Epithelial cell of esophagus (primary cell): ENCODE measurements at places on chromosomes 11 and 22.
A peak's percentile ranks its signal among the peaks of the same experiment; 100 is the strongest.

- DNase-seq, result no peak
Observed at GRCh38 chr11:45173064-45173463, 26.6 kb downstream of the PRDM11 start.

DNA sequence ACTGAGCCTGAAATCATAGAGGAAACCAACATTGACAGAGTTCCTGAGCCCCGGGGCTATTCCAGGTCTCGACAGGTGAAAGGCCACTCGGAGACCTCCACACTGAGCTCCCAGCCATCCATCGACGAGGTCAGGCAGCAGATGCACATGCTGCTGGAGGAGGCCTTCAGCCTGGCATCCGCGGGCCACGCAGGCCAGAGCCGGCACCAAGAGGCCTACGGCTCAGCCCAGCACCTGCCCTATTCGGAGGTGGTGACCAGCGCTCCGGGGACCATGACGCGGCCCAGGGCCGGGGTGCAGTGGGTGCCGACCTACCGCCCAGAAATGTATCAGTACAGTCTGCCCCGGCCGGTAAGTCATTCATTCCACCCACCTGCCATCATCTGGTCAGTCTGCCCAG, 54.9 kb downstream of the C11orf91 start:
- no peak for DNase-seq

GRCh38 chr22:45999379-45999971, 22.5 kb upstream of the WNT7B start:
- DNase-seq, result no peak

GRCh38 chr11:70423523-70424505, 25.5 kb downstream of the CTTN start:
- no peak for DNase-seq

DNA sequence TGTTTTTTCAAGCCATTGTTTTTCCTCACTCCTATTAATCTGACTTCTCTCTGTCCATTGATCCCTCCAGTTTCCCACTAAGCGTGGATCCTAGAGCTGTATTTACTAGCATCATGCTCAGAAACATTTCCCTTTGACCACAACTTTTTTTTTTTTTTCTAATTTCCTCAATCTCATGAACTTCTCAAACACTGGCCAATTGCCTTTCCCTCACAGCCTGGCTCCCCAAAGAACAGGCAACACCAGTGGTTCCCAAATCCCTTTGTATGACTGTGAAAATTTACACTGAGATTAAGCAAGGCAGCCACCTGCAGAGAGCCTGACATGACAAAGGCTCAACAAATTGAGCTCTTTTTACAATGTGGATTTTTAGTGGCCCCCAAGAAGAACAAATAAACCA, 1.4 kb upstream of the TPP1 start:
- no peak for DNase-seq

DNA sequence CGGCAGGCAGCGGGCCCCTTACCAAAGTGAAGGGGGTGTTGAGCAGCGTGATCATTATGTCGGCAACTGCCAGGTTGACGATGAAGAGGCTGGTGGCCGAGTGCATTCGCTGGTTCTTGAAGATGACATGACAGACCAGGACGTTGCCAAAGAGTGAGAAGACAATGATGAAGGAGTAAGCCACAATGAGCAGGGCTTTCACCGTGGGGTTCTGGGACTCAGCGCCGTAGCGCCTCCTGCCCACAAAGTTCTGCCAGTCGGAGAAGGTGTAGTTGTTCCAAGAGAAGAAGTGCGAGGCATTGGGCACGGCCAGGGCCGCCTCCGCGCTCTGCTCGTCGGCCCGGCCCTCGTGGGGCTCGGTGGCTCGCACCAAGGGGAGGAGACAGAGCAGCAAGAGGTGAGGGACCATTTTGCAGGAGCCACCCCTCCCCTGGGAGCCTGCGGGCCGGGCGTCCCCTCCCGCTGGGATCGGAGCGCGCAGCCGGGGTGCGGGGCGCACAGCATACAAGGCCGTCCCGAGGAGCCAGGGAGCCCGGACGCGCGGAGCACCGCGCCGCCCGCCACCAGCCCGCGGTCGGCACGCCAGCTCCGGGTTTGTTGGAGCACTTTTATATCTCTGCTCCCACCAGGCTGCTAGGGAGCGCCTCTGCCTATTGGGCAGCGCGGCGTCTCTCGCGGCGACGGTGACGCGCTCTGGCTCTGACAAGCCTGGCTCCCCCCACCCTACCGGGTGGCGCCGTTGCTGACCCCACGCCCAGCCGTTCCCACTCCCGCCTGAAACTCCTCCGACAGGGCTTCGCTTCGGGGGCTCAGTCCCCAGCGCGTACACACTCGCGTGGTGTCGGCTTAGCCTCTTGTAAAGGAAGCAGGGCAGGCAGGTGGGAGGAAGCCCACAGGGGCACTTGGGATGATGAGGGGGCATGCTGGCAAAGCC, at the start of gene GPR83:
GPR83 (minus strand) TSS at position 581 of the 934 bp plus-strand sequence; CDS start at position 409, 172 bp downstream.
- peak; percentile 24 for DNase-seq

GRCh38 chr11:70115778-70116177, 37.7 kb downstream of the ANO1 start:
- DNase-seq, result no peak

- peak; percentile 92 for DNase-seq
Observed at GRCh38 chr11:57303990-57304579, 20.7 kb downstream of the TNKS1BP1 start.

DNA sequence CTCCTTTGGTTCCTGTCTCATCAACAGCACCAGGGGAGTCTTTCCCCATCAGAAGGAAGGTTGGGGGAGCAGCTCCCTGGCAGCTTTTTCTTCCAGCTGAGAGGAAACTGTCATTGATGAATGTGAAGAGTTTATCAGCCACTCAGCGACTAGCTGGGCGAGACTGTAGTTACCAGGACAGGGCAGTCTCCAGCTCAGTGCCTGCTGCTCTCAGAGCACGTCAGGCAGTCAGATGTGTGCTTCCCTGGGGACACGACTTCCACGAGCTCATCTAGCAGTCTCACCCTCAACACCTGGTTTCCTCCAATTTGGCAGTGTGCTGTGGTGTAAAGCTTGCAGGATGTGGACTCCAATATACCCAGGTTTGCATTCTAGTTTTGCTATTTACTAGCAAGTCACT, 12.5 kb upstream of the C1QTNF4 start:
- no peak for DNase-seq

GRCh38 chr11:119619665-119620064, 109.3 kb downstream of the NECTIN1 start:
- DNase-seq, result no peak

- no peak for DNase-seq
Observed at GRCh38 chr11:48248902-48249301, 4.0 kb downstream of the OR4X2 start.

GRCh38 chr11:76206327-76207081, at the start of gene WNT11:
WNT11 (minus strand) TSS chr11:76206502; CDS start chr11:76206407, 95 bp downstream.
- peak; percentile 50 for DNase-seq

GRCh38 chr22:44108806-44109385, 71.8 kb upstream of the PARVG start:
- DNase-seq, result no peak

DNA sequence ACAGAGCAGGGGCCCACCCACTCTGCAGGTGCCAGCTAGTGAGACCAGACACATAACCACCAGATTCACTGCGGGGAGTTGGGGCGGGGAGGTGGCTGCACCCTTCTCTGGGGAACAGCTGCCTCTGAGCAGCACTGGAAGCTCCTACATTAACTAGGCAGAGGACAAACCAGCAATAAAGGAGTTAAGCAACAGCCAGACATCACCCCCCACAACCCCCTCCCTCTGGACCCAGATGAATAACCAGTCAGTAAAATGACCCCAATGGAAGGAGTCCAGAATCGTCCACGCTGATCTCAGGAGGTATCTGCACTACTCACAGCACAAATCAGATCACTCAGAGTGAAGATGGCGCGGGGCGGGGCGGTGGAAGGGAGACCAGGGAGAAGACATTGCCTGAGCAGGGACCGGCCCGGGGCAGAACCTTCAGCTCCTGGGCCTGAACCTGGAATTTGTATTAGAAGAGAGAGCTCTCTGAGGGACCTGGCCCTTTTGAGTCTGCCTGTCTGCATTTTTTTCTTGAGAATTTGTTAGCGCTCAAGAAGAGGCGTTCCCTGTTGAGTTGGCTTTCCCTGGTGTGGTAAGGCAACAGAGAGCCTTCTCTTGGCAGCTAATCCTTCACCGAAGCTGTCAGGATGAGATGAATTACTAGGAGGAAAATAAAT, 125.5 kb upstream of the NCAM1 start:
- no peak for DNase-seq

DNA sequence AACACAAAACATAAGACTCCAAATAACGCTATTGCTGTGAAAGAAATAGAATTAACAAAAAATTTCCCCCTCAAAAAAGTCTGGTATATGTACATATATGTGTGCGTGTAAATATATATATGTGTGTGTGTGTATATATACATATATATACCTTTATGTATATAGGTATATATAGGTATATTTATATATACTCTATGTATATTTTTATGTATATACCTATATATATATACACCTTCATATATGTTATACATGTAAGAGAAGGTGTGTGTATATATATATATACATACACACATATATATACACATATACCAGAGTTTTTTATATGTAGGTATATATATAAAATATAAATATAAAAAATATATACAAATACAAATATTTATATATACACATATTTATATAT, 199.2 kb downstream of the RAB38 start:
- no peak for DNase-seq

DNA sequence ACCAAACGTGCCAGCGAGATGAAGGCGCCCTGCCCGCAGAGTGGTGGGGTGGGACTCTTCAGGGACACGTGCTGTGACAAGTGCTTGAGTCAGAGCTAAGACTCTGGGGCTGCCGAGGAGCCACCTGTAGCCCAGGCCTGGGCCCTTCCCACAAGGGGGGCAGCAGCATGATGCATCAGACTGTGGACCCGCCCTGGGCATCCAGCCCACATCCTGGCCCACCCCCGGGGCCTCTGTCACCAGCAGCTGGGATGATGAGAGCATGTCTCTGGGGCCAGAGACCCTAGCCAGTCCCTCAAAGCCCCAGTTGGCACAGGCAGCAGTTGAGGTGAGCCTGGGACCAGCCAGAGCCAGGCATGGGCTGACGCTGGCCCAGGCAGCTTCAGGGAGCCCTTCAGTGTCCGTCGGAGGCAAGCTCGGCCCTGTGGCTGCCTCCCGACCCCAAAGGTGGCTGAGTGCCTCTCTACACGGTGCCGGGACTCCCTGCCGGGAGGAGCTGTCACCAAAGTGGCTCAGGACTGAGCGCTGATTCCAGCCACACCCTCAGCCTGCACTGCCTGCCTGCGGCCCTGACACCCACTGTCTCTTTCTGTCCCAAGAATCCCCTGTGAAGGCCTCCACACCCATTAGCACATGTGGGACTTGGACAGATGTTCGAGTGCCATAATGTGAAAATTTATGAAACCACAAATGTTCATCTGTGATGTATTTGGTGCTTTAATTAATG, 41.3 kb downstream of the CDKN1C start:
- peak; percentile 16 for DNase-seq

DNA sequence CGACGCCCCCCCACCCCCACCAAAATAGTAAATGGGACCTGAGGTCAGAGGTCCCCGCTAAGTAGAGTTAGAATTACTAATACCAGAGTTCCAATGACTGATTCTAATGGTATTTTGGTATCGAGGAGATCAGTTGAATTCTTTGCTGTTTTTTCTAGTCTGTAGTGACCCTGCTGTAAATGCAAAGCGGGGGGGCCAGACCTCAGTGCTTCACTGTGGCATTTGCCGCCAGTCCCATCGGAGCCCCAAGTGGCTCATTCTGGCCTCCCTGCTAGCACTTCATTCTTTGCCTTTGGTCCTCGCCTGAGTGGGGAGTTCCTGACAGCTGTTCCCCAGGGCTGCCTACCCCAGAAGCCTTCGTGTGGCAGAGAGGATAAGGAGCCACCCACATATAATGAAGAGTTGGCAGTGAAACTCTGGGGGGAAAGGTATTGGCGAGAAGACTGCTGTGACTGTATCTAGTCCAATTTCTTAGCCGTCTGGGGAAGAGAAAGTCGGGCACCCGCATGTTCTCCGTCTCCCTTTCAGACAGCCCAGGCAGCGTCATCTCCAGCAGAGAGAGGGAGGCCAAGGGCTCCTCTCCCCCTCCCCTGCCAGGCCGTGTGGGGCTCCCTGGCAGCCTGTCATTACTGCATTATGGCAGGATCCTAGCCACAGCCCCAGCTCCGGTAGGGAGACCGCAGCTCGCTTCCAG, 19.4 kb upstream of the CABP7 start:
- DNase-seq, result no peak

DNA sequence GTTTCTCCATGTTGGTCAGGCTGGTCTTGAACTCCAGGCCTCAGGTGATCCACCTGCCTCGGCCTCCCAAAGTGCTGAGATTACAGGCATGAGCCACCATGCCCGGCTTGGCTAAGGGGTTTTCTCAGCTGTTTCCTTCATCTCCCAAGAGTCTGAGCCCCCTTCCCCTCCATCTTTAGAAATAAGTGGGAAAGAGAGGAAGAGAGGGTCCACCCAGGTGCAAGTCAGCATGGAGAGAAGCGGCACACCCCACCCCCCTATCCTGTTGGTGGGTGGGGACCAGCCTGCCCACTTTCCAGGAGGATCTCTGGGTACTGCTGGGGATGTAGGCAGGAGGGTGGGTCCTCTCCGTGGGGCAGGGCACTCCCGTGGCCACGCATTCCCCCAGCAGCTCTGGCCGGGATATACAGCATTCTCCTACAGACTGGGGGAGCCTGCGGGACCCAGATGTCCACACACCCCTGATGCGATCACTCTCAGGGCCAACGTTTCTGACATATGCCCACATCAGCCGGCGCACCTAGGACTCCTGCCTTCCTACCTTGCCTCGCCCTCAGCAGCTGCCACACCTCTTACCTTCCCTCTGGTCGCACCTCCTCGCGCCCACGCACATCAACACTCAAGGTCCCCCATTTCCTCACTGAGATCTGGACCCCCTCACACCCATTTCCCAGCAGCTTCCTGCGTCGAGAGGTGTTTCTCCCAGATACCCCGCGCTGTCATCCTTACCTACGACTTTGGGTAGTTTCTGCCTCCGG, 8.9 kb downstream of the SCARF2 start:
- DNase-seq, result no peak

GRCh38 chr11:117908959-117909610, 20.1 kb downstream of the TMPRSS13 start:
- DNase-seq, result no peak

- peak; percentile 21 for DNase-seq
Observed at GRCh38 chr22:21760640-21761039, 25.0 kb upstream of the YPEL1 start.

- DNase-seq, result no peak
Observed at GRCh38 chr11:75496305-75496752, 29.4 kb downstream of the GDPD5 start.

GRCh38 chr11:1224491-1225385, 1.9 kb downstream of the MUC5B start:
- DNase-seq, result no peak

DNA sequence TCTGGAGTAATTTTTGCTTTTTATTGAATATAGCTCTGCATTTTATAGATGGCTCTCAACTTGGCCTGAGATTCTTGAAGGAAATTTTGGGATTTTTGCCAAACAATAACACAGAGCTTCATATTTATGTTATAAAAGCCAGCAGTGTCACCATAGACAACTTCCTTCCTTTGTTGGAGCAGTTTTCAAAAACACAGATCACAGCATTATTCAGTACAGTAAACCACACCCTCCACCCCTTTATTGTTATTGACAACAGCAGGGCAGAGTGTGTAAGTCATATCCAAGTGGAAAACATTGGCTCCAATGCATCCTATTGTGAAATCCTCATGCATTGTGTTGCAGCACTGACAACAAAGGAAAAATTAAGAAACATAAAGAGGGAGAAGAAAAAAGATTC, 62.6 kb upstream of the PRSS23 start:
- peak; percentile 64 for DNase-seq
